ENCODE measurements at places on chromosomes 11 and 22. TPM values are rescaled to one million over a fixed set of nuclear protein-coding genes. Genes with fewer than 3 reads are reported as not detected.

GRCh38 chr11:121038648-121039409, 14.9 kb downstream of the TBCEL start:
- H3K4me1 ChIP-seq: no peaks in the 10 kb centered on the region
- no peaks in the 10 kb centered on the region for H3K36me3 ChIP-seq

GRCh38 chr11:70471254-70471653, 72.9 kb downstream of the CTTN start:
- H3K27me3 ChIP-seq: no peaks in the 10 kb centered on the region
- H3K4me3 ChIP-seq: no peak overlapping the region
- no peaks in the 10 kb centered on the region for H3K4me1 ChIP-seq
- no peaks in the 10 kb centered on the region for H3K36me3 ChIP-seq
- H3K27ac ChIP-seq: no peak overlapping the region

- H3K4me3 ChIP-seq: no peak overlapping the region
- no peak overlapping the region for H3K27ac ChIP-seq
- no peaks in the 10 kb centered on the region for H3K27me3 ChIP-seq
Measured at GRCh38 chr22:22770280-22770871, 117.2 kb upstream of the IGLL5 start.

Gene MCM5
- total RNA-seq: 59.7 TPM

GRCh38 chr11:33721426-33721825, 14.8 kb downstream of the CD59 start:
- peaks cover 36% of the 10 kb centered on the region for H3K36me3 ChIP-seq
- no peaks in the 10 kb centered on the region for H3K4me1 ChIP-seq
- no peak overlapping the region for H3K27ac ChIP-seq

Gene CRYBB1
- not detected for total RNA-seq

DNA sequence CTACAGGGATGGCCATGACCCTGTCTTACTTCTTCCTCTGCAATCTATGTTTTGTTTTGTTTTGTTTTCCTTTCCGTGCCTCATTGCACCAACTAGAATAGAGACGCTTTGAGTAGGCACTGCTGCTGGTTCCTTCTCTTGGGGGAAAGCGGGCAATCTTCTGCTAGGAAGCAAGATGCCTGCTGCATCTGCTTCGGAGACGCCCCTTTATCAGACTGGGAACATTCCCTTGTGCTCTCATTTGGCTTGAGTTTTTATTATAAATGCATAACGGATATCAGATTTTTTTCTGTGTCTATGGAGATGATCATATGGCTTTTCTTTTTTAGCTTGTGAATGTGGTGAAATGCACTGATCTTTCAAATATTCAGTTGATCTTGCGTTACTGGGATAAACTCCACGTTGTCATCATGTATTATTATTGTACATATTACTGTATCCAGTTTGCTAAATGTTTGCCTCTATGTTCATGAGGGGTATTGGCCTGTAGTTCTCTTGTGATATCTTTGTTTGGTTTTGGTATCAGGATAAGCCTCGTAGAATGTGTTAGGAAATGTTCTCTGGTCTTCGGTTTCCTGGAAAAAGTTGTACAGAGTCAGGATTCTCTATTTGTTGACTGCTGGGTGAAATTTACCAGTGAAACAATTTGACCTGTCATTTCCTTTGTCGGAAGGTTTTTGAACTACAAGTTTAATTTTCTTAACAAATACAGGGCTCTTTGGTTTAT, 23.4 kb upstream of the KRTAP5-6 start:
- H3K27ac ChIP-seq: no peak overlapping the region
- no peaks in the 10 kb centered on the region for H3K4me1 ChIP-seq
- H3K4me3 ChIP-seq: no peak overlapping the region

- H3K36me3 ChIP-seq: no peaks in the 10 kb centered on the region
- no peak overlapping the region for H3K27ac ChIP-seq
- H3K27me3 ChIP-seq: peaks cover 5% of the 10 kb centered on the region
- H3K4me1 ChIP-seq: peaks cover 14% of the 10 kb centered on the region
Measured at GRCh38 chr22:45972889-45973253, 4.1 kb downstream of the WNT7B start.

DNA sequence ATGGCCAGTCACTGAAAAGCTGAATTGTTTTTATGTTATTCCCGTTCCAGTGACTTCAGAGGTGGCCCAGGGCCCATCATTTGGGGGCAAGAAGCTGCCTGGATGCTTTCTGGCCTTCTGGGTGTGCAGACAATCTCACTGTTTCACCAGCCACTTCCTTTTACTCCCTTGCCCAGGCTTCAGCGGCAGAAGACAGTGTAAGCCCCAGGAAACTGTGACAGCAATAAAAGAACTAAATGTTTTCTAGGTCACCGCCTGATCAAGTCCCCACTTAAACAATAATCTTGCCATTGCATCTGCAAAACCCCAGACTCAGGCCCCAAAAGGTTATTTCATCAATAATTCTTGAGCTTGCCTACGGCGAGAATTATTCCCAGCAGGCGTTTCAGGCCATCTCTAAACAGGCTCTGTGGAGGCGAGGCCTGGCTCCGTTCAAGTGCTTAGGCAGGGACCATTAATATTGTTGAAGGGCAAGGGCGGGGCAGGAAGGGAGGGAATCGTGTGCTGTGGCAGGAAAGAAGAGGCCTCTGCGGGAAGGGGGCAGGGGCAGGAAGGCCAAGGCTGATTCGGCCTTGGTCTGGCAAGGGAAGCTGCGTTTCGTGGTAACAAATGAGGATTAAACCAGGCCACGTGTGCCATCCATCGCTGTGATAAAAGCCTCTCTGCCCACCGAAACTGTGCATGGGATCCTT, 252.3 kb downstream of the KIRREL3 start:
- no peaks in the 10 kb centered on the region for H3K36me3 ChIP-seq
- DNase-seq: no peak

GRCh38 chr11:109756521-109756920, 334.5 kb downstream of the C11orf87 start:
- H3K36me3 ChIP-seq: no peaks in the 10 kb centered on the region
- H3K4me1 ChIP-seq: no peaks in the 10 kb centered on the region
- H3K27ac ChIP-seq: no peak overlapping the region
- no peaks in the 10 kb centered on the region for H3K27me3 ChIP-seq

- H3K36me3 ChIP-seq: no peaks in the 10 kb centered on the region
- DNase-seq: no peak
- H3K4me3 ChIP-seq: no peak overlapping the region
- no peak overlapping the region for H3K27ac ChIP-seq
- H3K27me3 ChIP-seq: no peaks in the 10 kb centered on the region
- no peaks in the 10 kb centered on the region for H3K4me1 ChIP-seq
Measured at GRCh38 chr22:37716708-37717107, 19.9 kb downstream of the TRIOBP start.

DNA sequence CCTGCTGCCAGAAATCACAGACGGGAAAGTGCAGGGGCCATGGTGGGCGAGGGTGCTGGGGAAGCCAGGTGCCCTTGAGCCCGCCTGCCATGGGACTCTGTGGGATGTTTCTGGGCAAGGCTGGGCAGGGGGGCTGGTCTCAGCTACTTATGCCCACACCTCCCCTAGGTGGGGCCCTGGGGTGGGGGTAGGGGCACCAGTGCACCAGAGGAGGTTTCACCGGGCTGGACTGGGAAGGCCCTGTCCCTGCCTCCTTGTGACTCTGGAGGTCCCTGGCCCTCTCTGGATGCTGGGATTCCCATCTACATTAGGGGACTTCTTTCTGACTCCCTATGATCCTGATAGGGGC, 75.2 kb upstream of the WNT11 start:
- no peak overlapping the region for H3K4me3 ChIP-seq
- H3K36me3 ChIP-seq: no peaks in the 10 kb centered on the region
- no peak overlapping the region for H3K27ac ChIP-seq
- DNase-seq: no peak
- no peaks in the 10 kb centered on the region for H3K27me3 ChIP-seq

Gene HBG1
- total RNA-seq: not detected

DNA sequence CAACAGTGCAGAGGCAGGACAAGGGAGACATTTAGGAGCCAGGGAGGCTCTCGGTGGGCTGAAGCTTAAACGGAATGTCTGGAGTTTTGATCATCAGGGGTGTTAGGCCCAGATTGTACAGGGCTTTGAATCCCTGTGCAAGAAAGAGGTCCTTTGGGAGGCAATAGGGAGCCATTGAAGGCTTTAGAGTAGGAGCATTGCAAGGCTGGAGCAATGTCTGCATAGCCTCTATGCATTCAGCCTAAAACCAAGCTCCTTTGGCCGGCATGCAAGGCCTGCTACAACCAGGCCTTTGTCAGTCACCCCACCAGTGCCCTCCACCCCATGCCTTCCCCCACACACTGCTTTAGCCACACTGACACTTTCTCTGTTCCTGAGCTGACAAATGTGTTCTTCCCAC, 47.4 kb upstream of the FGF3 start:
- H3K4me1 ChIP-seq: no peaks in the 10 kb centered on the region
- DNase-seq: no peak
- no peaks in the 10 kb centered on the region for H3K36me3 ChIP-seq

- H3K36me3 ChIP-seq: peaks cover 11% of the 10 kb centered on the region
- no peak overlapping the region for H3K27ac ChIP-seq
- H3K4me1 ChIP-seq: no peaks in the 10 kb centered on the region
- H3K27me3 ChIP-seq: no peaks in the 10 kb centered on the region
- no peak overlapping the region for H3K4me3 ChIP-seq
Measured at GRCh38 chr22:50498322-50498890, 9.1 kb downstream of the LMF2 start.

DNA sequence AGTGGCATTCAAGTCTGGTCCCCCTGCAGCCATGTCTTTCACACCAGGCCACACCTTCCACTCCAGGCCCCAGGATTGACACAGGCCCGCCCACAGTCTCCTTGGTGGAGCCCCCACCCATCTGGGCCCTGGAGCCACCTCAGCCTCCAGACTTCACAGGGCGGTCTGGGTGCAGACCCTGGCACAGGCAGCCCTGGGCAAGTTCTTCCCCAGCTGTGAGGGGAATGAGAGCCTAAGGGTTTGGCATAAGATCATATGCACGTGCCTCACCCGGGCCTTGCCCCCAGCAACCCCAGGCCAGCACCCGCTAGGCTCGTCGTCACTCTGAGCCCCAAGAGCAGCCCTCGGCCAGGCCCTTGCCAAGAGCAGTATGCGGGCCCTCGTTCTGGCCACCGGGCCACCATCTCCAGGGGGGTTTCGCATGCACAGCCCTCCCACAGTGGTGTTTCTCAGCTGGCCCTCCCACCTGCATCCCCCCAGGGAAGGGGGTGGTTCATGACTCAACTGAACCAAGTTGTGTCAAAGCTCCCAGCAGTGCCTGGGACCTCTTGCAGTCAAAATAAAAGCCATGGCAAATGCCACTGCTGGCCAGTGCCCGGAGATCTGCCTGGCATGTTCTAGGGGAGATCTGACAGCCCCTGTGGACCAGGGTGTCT, 70.4 kb upstream of the KCNQ1OT1 start:
- no peaks in the 10 kb centered on the region for H3K36me3 ChIP-seq
- DNase-seq: no peak
- no peak overlapping the region for H3K4me3 ChIP-seq
- H3K27ac ChIP-seq: no peak overlapping the region

DNA sequence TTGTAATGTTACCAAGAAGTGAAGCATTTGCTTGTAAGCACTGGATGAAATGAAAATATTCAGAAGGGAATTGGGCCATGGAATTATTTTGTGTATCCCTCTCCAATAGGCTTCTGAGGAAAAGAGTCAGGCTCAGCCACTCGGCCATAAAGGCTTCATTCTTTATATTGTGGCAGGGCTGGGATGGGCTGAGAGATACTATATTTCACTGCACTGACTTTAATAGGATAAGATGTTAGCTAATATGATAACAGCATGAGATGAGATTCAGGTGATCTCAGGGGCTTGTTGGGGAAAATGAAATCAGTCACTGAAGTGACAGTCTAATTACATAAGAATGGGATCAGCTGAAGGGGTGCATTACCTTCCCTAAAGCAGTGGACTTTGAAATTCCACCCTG, 7.3 kb upstream of the TRIM44 start:
- H3K4me1 ChIP-seq: no peaks in the 10 kb centered on the region
- no peak overlapping the region for H3K4me3 ChIP-seq
- no peaks in the 10 kb centered on the region for H3K36me3 ChIP-seq
- H3K27me3 ChIP-seq: peaks cover 19% of the 10 kb centered on the region
- H3K27ac ChIP-seq: no peak overlapping the region
- DNase-seq: no peak

DNA sequence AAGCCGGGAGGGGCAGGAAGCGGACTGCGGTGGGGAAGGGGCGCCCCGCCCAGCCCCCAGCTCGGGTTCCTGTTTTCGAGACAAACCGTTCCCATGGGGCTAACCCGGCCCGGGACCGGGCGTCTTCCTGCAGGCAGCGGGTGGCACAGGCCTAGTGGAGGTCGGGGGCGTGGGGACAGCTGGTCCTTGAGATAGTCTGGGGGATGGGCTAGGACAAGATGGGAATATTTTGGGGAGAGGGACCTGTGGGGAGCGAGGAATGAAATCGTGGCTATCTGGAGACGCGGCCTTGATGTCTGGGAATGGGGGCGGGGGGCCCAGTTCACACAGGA, 1.2 kb upstream of the RASGRP2 start:
- peaks cover 51% of the 10 kb centered on the region for H3K4me1 ChIP-seq
- peaks cover 11% of the 10 kb centered on the region for H3K36me3 ChIP-seq
- peak overlapping the region; percentile 93 for H3K27ac ChIP-seq
- H3K27me3 ChIP-seq: no peaks in the 10 kb centered on the region
- peak overlapping the region; percentile 70 for H3K4me3 ChIP-seq
- DNase-seq: peak; percentile 95

- no peak overlapping the region for H3K4me3 ChIP-seq
- peaks cover 21% of the 10 kb centered on the region for H3K27me3 ChIP-seq
- no peak overlapping the region for H3K27ac ChIP-seq
- H3K36me3 ChIP-seq: no peaks in the 10 kb centered on the region
- no peaks in the 10 kb centered on the region for H3K4me1 ChIP-seq
Measured at GRCh38 chr11:33682446-33682845, 18.2 kb downstream of the C11orf91 start.

Gene HOATZ
- total RNA-seq: not detected

- H3K27me3 ChIP-seq: no peaks in the 10 kb centered on the region
- H3K36me3 ChIP-seq: no peaks in the 10 kb centered on the region
- H3K4me1 ChIP-seq: no peaks in the 10 kb centered on the region
- no peak for DNase-seq
Measured at GRCh38 chr11:93253111-93253510, 55.3 kb upstream of the SLC36A4 start.

- no peaks in the 10 kb centered on the region for H3K27me3 ChIP-seq
- peaks cover 30% of the 10 kb centered on the region for H3K4me1 ChIP-seq
- no peaks in the 10 kb centered on the region for H3K36me3 ChIP-seq
- H3K27ac ChIP-seq: peak overlapping the region; percentile 83
Measured at GRCh38 chr11:73760135-73760678, 667 bp downstream of the RAB6A start.

DNA sequence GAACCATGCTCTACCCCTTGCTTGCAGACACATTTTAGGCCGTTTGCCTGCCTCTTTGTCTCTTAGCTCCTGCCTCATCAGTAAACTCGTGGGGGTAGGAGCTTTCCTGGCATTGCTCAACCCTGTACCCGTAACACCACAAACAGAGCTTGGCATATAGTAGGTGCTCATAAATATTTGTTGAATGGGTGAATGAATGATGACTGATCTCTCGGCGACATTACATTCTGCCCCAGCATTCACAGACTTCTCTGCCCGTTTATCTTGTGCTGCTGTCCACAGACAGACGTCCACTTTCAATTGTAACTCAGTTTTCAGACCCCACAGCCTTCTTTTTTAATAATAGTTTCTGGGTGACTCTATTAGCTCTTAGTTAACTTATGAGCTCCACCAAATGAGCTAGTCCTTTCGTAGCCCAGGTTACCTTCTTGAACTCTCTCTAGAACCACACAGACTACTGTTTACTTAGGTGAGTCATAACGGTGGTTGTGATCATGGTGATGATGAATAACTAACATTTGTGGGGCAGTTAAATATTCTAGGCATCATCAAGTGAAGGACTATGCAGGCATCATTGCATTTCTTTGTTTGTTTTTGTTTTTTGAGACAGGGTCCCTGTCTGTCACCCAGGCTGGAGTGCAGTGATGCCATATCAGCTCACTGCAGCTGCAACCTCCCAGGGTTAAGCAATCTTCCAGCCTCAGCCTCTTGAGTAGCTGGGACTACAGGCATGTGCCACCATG, 188.4 kb downstream of the ADAMTS15 start:
- no peaks in the 10 kb centered on the region for H3K27me3 ChIP-seq
- no peak for DNase-seq
- H3K36me3 ChIP-seq: no peaks in the 10 kb centered on the region
- H3K4me3 ChIP-seq: no peak overlapping the region
- no peak overlapping the region for H3K27ac ChIP-seq
